ENCODE measurements at places on chromosomes 12 and 14. TPM values are rescaled to one million over a fixed set of nuclear protein-coding genes. Genes with fewer than 3 reads are reported as not detected.

DNA sequence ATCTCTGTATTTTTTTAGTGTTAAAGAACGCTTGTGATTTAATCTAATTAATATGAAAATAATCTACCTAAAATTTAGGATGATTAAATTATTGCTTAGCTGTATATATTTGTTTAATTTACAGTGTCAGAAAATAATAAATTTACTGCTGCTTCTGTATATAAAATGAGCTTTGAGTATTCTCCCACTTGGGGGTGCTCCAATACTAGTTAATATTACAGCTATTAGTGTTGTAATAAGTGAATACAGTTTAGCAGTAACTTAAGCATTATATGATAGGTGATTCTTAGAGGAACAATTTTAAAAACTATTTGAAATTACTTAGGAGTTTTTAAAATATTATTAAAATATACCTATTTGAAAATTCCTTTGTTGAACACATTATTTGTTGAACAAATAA lies 62.2 kb downstream of the PAPOLA start:
- H3K27ac ChIP-seq, result no peak overlapping the region
- no peaks in the 10 kb centered on the region for H3K27me3 ChIP-seq
- peaks cover 6% of the 10 kb centered on the region for H3K4me1 ChIP-seq

DNA sequence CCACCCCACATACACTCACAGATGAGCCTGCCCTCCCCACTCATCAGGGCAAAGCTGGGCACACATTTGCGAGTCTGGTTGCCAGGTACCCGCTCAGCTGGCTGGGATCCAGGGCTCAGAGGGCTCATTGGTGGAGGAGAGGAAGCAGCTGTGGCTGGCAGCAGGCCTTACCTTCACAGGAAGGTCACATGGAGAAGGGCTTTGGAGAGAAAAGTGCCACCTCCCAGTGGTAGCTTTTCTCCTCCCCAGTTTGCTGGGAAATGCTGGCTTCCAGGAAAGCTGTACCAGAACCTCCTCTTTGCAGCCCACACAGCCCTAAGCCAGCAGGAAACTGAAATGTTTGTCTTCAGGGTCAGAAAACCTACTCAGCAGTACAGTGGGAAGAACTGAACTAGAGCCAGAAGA lies 55.6 kb downstream of the LGMN start:
- no peaks in the 10 kb centered on the region for H3K36me3 ChIP-seq
- peak overlapping the region; percentile 23 for H3K27ac ChIP-seq
- no peak overlapping the region for H3K4me3 ChIP-seq
- H3K4me1 ChIP-seq, result peaks cover 30% of the 10 kb centered on the region
- no peak for DNase-seq

- no peaks in the 10 kb centered on the region for H3K27me3 ChIP-seq
- H3K27ac ChIP-seq, result no peak overlapping the region
- DNase-seq, result no peak
- H3K36me3 ChIP-seq, result peaks cover 28% of the 10 kb centered on the region
- no peak overlapping the region for H3K4me3 ChIP-seq
- no peaks in the 10 kb centered on the region for H3K4me1 ChIP-seq
Measured at GRCh38 chr12:106445053-106445452, 87.5 kb downstream of the POLR3B start.

DNA sequence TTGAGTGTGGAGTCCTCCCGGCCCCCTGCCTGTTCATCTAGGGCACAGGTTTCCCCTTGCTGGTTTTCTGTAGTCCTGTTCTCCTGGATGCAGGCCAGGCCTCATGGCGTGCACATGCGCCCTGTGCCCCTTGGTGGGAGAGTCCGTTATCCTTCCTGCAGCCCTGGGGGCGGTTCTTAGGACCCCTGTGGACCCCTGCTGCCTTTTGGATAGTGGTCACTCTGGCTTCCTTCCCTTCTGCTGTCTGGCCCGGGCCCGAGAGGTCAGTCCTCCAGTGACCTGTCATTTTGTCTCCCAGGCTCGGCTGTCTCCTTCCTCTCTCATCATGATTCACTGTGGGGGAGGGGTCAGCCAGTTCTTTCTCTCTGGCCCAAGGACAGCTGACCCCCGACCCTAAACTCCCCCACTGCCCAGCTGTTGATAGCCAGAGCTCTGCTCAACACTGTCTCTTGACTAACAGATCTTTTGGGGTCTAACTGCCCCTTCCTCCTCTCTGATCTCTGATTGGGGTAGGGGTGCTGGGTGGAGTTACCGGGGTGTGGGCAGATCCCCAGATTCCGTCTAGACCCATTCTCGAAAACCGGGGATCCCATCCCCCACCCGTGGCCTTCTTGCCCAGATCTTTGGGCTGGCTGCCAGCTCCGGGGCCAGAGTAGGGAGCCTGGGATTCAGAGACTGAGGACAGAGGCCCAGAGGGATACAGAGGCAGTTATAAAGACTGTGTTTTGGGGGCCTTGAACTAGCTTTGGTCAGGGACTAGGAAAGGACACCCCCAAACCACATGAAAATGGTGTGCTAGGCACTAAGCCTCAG lies 7.0 kb downstream of the CCND2 start:
- H3K27ac ChIP-seq, result peak overlapping the region; percentile 72
- peaks cover 80% of the 10 kb centered on the region for H3K4me1 ChIP-seq
- no peak overlapping the region for H3K4me3 ChIP-seq
- peaks cover 60% of the 10 kb centered on the region for H3K36me3 ChIP-seq

GRCh38 chr14:64752909-64753308 lies 48.7 kb downstream of the PLEKHG3 start:
- H3K36me3 ChIP-seq, result no peaks in the 10 kb centered on the region
- H3K4me1 ChIP-seq, result peaks cover 45% of the 10 kb centered on the region
- no peak overlapping the region for H3K27ac ChIP-seq
- no peak overlapping the region for H3K4me3 ChIP-seq
- peaks cover 11% of the 10 kb centered on the region for H3K27me3 ChIP-seq
- no peak for DNase-seq

DNA sequence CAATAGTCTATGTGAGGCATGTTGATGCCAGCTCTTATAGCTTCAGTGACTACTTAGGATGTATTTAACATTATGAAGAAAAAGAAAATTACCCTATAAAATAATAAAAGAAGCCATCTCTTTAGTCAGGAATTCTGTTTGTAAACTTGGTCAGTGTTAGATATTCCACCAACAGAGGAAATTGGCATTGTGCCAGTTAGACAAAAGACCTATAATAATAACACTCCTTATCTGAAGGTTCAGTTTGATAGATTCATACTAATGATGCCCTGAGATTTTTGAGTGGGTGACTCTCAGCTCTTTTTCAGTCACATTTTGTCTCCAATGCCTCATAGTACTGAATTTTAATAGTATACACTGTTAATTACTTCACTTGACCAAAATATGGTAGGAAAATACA lies 6.6 kb downstream of the SYT10 start:
- no peak overlapping the region for H3K27ac ChIP-seq
- H3K36me3 ChIP-seq, result no peaks in the 10 kb centered on the region
- peaks cover 2% of the 10 kb centered on the region for H3K27me3 ChIP-seq
- no peak for DNase-seq

The POTEG gene
- not detected for polyA plus RNA-seq

- no peak overlapping the region for H3K27ac ChIP-seq
- H3K36me3 ChIP-seq, result no peaks in the 10 kb centered on the region
- DNase-seq, result no peak
Measured at GRCh38 chr14:28666961-28667360, 99.6 kb upstream of the FOXG1 start.

DNA sequence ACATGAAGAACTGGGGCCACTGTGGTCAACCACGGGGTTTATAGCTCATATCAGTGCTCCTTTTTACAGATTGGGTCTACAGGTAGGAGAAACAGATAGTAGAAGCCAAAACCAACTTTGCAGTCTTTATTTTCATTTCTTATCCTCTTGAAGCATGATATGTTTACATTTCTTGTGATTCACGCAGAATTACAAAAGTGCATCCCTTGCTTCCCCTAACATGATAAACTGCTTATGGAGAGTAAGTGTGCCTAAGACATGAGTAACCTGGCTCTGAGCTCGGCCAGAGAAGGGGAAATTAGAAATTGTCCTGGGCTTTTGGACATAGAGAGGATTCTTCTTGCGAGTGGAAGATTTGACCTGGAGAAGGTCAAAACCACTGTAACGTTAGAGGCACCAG lies 18.4 kb downstream of the PWP1 start:
- no peak overlapping the region for H3K27ac ChIP-seq
- H3K27me3 ChIP-seq, result no peaks in the 10 kb centered on the region
- no peak overlapping the region for H3K4me3 ChIP-seq
- no peak for DNase-seq
- H3K4me1 ChIP-seq, result peaks cover 3% of the 10 kb centered on the region

DNA sequence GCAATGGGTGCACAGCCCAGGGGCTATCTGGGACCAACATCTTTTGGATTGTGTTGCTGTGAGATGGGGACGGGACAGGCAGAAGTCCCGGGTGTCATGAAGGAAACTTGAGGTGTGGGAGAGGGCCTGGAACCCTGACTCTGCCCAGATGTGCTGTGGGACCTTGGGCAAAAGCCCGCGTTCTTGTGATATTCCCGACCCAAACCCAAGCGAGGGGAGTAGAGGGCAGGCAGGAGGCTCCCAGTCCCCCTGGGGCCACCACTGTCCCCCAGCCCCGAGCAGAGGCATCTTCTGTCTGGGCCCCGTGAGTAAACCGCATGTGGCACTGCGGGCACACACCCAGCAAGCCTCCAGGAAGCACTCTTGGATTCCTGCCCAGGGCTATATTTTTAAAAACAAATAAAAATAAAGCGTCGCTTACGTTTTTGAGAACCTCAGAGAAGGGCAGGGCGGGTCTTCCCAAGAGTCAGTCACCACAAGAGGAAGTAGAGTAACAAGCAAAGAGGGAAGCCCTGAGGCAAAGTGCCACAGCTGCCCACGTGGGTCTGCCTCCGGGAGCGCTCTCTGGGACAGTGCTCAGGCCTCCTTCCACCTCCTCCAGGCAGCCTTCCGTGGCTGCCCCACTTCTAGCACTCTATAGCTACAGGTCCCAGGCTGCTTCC lies 39.5 kb downstream of the BEGAIN start:
- no peak overlapping the region for H3K27ac ChIP-seq
- peak; percentile 61 for DNase-seq
- peak overlapping the region; percentile 87 for H3K4me3 ChIP-seq

GRCh38 chr14:44795725-44796124 lies 166.0 kb downstream of the KLHL28 start:
- no peaks in the 10 kb centered on the region for H3K36me3 ChIP-seq
- H3K27me3 ChIP-seq, result peaks cover 3% of the 10 kb centered on the region
- no peak overlapping the region for H3K27ac ChIP-seq
- H3K4me3 ChIP-seq, result no peak overlapping the region

DNA sequence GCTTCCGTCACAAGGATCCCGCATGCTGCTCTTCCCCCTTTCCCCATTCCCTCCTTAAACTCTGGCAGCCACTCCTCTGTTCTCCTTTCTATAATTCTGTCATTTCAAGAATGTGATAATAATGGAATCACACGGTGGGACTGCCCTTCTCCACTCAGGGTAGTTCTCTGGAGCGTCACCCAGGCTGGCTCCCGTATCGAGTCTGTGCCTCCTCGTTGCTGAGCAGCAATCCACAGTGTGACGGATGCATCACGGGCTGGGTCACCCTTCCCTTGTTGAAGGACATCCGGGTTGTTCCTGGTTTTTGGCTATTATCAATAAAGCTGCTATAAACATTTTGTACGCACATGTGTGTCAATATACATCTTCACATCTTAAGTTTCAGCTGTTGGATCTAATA lies 5.7 kb upstream of the SYNE3 start:
- peaks cover 69% of the 10 kb centered on the region for H3K4me1 ChIP-seq
- DNase-seq, result no peak
- peak overlapping the region; percentile 86 for H3K27ac ChIP-seq

DNA sequence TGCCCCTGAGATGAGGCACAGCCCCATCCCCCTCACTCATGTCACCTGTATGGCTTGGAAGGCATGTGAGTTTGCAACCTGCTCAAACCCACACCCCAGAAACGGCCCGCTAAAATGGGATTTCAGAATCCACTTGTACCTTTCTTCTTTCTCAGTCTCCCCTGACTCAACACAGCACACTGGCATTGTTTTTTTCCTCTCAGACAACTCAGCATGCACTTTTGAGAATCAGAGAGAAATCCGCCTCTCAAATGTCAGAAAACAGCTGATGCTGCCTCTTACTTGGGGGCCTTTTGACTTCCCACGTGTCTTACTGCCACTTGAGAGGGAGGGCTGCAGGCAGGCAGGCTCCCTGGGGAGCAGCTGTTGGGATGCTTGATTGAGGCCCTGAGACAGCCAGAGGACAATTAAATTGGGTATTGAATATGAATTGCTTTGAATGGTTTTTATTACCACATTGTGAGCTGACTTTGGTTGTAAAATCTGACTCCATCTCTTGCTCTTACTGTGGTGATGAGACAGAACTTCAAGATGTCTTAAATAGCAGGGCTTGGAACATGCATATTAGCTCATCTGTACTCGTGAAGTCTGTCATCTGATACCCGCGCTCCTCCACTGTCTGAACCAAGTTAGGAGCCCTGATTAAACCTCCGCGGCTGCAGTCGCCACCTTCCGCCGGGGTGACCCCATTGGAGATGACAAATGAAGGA lies 96.6 kb downstream of the APAF1 start:
- DNase-seq, result no peak
- peaks cover 6% of the 10 kb centered on the region for H3K36me3 ChIP-seq
- H3K4me1 ChIP-seq, result peaks cover 7% of the 10 kb centered on the region

DNA sequence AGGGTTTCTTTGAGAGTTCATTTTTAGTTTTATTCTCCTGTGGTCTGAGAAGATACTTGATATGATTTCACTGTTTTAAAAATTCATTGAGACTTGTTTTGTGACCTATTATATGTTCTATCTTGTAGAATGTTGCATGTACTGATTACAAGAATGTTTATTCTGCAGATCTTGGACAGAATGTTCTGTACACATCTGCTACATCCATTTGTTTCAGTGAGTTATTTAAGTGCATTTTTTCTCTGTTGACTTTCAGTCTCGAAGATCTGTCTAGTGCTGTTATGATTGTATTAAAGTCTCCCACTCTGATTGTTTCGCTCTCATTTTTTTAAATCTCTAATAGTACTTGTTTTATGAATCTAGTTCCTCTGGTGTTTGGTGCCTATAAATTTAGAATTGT lies 1319.8 kb downstream of the TMEM121 start:
- H3K27me3 ChIP-seq, result no peaks in the 10 kb centered on the region
- DNase-seq, result no peak
- peaks cover 45% of the 10 kb centered on the region for H3K4me1 ChIP-seq
- H3K27ac ChIP-seq, result peak overlapping the region; percentile 92
- no peaks in the 10 kb centered on the region for H3K36me3 ChIP-seq

GRCh38 chr12:2443776-2444175 lies 351.0 kb upstream of the FKBP4 start:
- no peak overlapping the region for H3K4me3 ChIP-seq
- no peaks in the 10 kb centered on the region for H3K36me3 ChIP-seq
- H3K27ac ChIP-seq, result no peak overlapping the region
- no peak for DNase-seq
- H3K27me3 ChIP-seq, result peaks cover 9% of the 10 kb centered on the region

The KRT72 gene
- polyA plus RNA-seq, result 0.93 TPM

All from immature natural killer cell (primary cell).